ENCODE measurements at places on chromosomes 7 and 10. TPM values are rescaled to one million over a fixed set of nuclear protein-coding genes. Genes with fewer than 3 reads are reported as not detected.

Gene JCAD
- 0.20 TPM for total RNA-seq

Gene PAOX
- 7.2 TPM for total RNA-seq

Gene SPDYE8
- not detected for total RNA-seq

Gene MBL2
- total RNA-seq = not detected

Gene WEE2
- not detected for total RNA-seq

Gene VIPR2
- total RNA-seq = 0.99 TPM

Gene SRGN
- 162 TPM for total RNA-seq

Gene ITIH5
- not detected for total RNA-seq

Gene OR6V1
- total RNA-seq = not detected

Gene CALD1
- total RNA-seq = not detected

Gene GARS1
- 150 TPM for total RNA-seq

Gene ANKRD30A
- not detected for total RNA-seq

Gene NPC1L1
- 0.11 TPM for total RNA-seq

Gene CPA4
- total RNA-seq = not detected

Gene GIMAP6
- 130 TPM for total RNA-seq

DNA sequence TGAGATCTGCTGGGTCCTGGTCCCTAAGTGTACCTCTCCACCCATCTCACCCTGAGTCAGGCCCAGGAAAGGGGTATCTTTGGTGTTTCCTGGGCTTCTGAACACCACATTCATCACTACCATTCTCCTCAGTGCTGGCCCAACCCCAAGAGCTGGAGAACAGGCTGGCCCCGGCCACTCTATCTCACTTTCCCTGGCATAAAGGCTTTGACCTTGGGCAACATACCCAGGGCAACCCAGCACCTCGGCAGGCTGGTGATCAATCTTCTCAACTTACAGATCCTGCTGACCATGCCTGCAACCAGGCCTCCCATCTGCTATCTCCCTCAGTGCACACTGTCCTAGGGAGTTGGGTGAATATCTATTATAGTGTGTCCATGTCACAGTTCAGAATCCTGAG is 2.1 kb downstream of the VSIR start:
- no peak for DNase-seq

DNA sequence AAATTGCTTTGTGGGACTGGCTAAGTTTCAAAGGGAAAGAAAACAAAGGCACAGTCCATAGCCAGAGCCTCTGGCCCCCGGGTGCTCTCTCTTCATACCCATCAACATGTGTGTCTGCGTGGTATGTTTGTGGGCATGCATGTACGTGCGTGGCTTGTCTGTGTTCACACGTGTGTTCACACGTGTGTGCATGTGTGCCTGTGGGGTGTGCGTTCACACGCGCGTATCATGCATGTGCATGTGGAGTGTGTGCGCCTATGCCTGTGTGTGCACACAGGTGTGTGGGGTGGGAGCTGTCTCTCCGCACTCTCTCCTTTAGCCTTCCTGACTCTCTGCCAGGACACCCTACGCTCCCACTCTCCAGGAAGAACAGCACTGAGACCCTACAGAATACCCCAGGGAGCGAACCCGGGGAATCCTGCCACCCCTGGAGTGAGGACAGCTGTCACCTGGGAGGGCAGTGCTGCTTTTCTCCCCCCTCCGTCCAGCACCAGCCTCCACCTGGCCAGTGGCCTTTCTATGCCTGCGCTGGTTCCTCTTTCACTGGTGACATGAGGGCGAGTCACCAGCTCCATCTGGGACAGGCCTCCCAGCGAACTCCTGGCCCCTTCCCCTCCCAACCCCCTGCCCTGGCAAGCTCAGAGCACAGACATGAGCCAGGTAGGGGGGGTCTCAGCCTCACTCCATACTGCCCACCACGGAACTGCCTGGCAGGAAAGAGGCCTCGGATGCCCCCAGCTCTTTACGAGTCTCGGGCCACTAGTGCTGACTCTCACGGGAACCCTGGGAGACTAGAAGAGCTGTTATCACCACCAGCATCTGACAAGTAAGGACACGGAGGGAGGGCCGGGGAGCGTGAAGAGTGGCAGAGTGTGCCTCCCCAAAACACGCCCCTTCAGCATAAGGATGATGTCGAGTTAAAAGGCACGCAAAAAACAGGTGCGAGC is 16.5 kb downstream of the WDR86 start:
- DNase-seq = no peak

GRCh38 chr7:155280446-155281397 is 17.0 kb upstream of the INSIG1 start:
- no peak for DNase-seq

- DNase-seq = no peak
Observed at GRCh38 chr7:135232720-135233119, 918 bp upstream of the STRA8 start.

DNA sequence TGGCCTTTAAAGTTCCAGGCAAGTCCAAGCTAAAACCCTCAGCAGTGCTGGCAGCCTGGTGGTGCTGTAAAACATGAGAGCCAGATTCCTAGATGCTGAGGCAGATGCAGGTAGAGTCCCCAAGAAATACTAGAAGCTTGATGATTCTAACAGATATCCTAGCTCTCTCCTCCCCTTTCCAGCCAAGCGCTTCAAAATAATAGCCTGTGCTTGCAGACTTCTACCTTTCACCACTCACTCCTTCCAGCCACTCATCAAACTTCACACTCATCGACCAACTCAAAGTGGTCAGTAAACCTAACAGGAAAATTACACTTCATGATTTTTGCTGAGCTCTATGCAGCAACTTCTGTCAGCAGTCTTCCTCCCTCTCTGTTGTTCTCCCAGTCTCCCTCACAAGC is 50.2 kb downstream of the LMBR1 start:
- no peak for DNase-seq

GRCh38 chr10:58642283-58642682 is 129.6 kb downstream of the BICC1 start:
- DNase-seq = no peak

- DNase-seq = no peak
Observed at GRCh38 chr7:70241536-70242175, 643.4 kb downstream of the AUTS2 start.

DNA sequence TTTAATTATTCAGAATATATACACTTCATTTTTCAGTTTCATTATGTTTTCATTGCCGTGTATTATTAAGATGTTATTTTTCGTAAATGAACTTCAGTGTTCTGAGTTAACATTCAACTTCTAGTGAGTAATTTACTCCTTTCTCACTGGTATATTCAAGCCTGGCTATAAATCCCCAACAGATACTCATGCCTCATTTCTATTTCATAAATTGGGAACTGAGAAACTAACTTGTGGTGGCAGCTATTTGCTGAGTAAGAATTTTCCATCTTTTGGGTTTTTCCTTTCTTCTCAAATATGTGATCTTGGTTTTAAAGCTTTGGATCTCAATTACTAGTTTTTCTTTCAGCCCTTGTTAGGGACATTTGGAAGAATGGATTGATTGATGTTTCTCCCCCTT is 281.1 kb downstream of the CDK14 start:
- no peak for DNase-seq

- DNase-seq = no peak
Observed at GRCh38 chr10:77807706-77808105, 118.8 kb downstream of the DLG5 start.

DNA sequence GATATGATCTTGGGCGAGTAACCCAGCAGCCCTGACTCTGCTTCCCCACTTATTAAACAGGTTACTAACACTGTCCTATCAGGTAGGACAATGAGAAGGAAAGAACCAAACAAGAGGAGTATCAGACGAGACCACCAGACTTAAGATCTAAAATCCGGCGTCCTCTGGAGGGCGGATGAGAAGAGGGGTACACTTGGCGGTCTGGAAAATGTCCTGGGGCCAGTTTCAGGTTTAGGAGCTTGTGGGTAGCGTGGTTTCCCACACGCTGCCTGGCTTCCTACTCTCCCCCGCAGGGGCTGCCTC is 635 bp downstream of the ZNF32 start:
- DNase-seq = no peak

DNA sequence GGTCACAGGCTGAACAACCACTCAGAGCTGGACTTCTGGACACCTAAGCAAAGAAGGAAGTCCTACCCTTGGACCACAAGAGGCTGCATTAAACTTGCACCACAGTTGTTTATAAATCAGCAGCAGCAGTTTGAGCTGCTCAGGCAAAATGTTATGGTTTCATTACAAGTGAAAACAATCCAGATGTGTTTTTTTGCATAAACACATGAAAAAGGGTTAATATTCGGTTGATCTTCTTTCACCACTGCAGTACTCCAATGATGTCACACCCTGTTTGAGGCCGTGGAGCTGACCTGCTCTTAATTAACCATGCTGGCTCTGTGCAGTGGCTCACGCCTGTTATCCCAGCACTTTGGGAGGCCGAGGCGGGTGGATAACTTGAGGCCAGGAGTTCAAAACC is 490.8 kb upstream of the CELF2 start:
- no peak for DNase-seq

DNA sequence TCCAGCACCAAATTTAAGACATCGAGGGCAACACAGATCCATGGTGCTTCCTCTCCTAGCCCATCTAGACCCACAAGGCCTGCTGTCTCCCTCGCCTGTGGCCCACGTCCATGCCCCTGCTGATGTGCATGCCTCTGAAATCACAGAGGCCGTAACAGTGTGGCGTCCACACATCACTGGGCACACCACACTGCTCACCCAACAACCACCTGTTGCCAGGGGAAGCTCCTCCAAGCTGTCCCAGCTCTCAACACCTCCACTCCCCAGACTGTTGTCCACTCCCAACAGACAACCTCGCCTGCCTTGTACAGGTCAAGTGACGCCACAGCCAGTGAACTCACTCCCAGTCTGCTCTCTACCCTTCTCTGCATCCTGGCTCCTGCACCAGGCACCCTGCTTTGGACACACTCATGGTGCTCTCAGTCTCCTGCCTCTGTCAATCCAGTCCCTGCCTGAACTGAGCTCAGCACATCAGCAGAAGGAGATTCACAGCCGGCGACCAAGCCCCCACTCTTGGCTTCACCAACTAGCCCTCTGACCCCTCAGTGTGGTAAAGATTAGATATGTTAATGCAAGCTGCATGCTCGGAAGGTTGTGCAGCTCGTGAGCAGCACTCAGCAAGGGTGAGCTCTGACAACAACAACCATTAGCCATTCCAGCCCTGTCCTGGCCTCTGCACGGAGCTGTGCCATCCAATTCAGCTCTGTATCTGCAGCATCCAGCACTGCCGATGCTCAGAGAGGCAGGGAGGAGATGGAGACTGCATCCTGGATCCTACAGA is 197.0 kb downstream of the TNS3 start:
- DNase-seq = no peak

- DNase-seq = no peak
Observed at GRCh38 chr7:7425321-7425720, 110.4 kb downstream of the COL28A1 start.

DNA sequence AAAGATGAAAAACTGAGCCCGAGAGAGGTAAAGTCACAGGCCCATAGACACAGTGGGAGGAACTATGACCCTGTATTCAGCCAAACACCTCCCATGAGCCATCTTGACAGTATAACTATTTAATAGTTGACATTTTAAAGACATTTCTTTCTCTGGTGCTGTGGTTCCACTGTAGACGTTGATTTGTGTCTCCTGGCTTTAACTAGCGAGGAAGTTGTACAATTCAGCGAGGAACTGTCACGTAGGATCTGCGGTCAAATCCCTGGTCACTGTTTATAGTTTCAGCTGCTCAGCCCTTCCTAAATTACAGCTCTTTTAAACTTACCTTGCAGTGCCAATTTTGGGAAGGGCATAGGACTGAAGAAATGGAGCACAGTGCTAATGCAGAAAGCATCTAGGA is 7.1 kb upstream of the CELF2 start:
- DNase-seq = no peak

- DNase-seq = no peak
Observed at GRCh38 chr7:67496589-67496988, 500.0 kb downstream of the TYW1 start.

GRCh38 chr7:102193806-102194205 is 92.9 kb upstream of the SH2B2 start:
- DNase-seq = no peak

GRCh38 chr10:25633542-25633941 is 300.5 kb upstream of the MYO3A start:
- DNase-seq = no peak

GRCh38 chr7:96285579-96285978 is 36.3 kb downstream of the SLC25A13 start:
- DNase-seq = peak; percentile 39

DNA sequence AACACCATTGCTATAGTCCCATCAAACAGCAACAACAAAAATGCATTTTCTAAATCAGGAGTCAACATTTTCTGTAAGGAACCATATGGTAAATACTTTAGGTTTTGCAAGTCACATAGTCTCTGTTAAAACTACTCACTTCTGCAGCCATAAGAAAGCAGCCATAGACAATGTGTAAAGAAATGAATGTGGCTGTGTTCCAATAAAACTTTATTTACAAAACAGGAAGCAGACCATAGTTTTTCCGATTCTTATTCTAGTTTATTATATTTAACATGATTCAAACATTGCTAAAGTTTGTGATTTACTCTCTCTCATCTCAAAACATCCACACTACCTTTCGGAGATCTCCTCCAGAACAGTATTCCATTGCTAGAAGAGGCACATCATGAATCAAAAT is 6.9 kb downstream of the CHUK start:
- no peak for DNase-seq

GRCh38 chr10:132939957-132940790 is 2.2 kb downstream of the CFAP46 start:
- peak; percentile 66 for DNase-seq

GRCh38 chr7:39480901-39481300 is 85.3 kb upstream of the YAE1 start:
- DNase-seq = no peak

GRCh38 chr7:106010331-106010730 is 47.3 kb downstream of the CDHR3 start:
- no peak for DNase-seq

Measured in activated naive CD8-positive, alpha-beta T cell treated with anti-CD3 and anti-CD28 coated beads, Interleukin-2, amount 10 ng/mL, durations not matched to agents 7 days and 5 days (primary cell).